SK-N-SH treated with all-trans-retinoic acid at 6 μM for 48 hours (cell line): ENCODE measurements at places on chromosomes 16 and 17.

DNA sequence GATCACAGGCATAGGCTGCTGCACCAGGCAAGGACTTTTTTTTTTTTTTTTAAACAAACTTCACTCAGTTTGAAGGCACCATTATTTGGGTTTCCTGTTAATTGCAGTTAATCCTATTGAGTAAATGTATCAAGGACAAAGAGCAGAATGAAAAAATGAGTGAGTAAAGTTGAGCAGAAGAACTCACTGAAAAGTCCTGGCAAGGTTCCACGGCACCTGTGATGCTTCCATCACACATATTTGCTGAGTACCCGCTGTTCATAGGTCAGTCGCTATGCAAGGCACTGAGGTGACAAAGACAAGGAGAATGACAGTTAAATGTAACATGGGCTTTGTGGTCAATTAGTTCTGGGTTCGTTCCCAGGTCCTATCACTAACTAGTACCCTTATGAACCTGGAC is 670.0 kb downstream of the MAF start:
- ATAC-seq: no peak

- ATAC-seq: peak; percentile 95
These were observed 51.5 kb upstream of the MGAT5B start for GRCh38 chr17:76816590-76817135.

- ATAC-seq: no peak
These were observed 13.0 kb upstream of the SALL1 start for GRCh38 chr16:51163894-51164566.

GRCh38 chr17:68428498-68429172 is 28.7 kb downstream of the WIPI1 start:
- no peak for ATAC-seq

DNA sequence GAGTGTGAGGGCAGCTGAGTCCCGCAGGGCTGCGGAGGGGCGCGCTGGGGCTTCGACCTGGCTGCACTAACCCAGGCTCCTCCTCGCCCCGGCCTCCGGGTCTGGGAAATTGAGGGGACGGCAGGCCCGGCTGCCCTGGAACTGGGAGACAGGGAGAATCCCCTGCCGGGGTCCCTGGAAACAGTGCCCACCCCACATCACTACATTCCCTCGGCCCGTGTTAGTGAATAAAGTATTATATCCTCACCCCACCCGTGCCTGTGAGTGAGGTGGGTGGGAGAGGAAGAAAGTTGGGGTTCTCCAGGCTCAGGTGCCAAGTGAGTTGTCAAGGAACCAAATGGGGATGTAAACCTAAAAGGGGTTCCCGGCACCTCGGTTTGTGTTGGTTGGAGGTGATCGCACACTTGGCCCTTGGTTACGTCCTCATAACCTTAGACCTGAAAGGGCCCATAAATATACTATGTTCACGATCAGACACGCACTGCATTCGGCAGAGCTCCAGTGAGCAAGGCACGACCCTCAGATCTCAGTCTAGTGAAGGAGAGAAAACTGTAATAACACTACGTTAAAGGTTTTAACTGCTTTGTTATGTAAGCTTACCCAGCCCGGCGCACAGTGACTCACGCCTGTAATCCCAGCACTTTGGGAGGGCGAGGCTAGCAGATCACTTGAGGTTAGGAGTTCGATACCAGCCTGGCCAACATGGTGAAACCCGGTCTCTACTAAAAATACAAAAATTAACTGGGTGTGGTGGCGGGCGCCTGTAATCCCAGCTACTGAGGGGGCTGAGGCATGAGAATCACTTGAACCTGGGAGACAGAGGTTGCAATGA is 11.2 kb downstream of the ZNF771 start:
- no peak for ATAC-seq

DNA sequence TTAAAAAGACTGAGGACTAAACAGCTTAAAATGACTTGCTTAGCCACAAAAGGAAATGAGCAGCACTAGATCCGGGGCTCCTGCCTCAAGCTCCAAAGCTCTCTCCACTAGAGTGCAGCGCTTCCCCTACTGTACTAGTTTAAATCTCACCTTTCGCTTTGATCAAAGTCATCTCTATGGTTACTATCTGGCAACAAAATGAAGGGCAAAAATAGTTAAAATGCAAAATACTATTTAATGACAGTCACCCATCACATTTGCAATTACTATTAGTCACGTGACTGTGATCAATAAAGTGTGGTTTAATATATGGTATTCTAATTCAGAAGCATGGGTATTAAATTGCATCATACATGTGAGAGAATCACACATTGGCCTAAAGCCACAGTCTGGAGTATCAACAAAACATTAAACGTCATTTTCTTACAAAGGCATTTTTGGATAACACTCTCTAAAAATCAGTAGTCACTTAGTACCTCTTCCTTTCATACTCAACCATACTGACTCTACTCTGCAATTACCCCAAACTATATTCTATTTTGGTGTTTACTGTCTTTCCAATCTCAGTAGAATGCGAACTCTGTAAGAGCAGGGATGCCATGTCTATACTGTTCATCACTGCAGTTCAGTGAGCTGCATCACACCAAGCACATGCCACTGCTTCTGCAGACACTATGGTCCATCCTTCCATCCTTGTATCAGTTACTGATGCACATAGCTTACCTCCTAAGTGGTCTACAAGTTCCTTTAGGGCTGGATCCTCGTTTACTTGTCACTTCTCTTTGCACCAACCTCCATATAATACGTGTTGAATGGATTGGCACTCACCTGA is 6.2 kb downstream of the PSMD12 start:
- peak; percentile 88 for ATAC-seq
